Testis (tissue), 5 donors: ENCODE measurements at places on chromosomes 5 and 9.

DNA sequence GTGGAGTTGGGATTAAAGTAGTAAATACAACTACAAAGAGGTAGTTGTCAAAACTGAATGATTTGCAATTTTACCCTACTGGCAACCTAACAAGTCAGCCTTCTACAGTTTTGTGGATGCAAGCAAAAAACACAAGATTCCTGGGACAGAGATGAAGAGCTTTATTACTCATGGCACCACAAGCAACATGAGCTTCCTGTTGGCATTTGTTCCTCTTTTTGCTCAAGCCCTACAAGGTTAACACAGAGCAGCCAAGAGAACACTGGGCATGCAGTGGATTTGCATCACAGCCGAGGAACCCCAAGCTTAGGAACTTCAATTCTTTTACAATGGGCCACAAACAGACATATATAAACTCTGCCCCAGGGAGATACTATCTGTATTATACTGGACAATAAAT lies 28.8 kb upstream of the DMAC1 start:
- no peak for DNase-seq

- no peak for DNase-seq
Measured at GRCh38 chr5:20636686-20637085, 648.7 kb upstream of the CDH18 start.

DNA sequence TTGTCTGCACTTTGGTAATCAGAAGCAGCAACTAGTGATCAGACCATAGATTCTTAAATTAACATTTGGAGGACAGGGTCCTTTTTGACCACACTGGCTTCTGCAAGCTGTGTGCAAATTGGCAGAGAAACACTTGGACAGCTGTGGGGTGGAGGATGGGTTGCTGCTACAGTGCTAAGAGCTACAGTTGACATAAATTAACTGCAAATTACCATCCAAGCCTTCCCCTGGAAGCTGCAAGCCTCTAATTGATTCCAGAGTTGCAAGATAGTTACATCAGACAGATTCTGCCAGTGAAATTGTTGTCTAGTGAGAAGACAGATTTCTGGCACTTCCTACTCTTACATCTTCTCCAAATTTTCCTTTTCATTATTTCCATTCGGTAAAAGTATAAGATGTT lies 517.7 kb downstream of the DIRAS2 start:
- DNase-seq = no peak

DNA sequence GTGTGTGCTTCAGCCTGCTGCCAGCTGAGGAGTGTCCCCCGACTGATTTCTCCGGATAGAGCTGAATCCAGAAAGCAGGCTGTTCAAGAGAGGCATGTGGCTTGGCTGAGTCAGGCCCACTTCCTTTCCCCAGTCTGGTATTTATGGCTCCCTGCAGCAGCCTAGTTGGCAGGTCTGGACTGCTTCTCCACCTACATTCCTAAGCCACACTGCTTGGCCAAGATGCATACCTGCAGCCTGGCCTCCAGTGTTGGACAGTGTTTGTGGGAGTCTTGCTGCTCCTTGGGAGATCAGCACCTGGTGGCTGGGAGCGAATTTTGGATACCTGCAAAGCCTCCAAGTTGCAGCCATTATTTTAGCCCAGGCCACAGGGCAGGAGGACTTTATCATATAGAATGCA lies 670.8 kb downstream of the ACTL7B start:
- no peak for DNase-seq

DNA sequence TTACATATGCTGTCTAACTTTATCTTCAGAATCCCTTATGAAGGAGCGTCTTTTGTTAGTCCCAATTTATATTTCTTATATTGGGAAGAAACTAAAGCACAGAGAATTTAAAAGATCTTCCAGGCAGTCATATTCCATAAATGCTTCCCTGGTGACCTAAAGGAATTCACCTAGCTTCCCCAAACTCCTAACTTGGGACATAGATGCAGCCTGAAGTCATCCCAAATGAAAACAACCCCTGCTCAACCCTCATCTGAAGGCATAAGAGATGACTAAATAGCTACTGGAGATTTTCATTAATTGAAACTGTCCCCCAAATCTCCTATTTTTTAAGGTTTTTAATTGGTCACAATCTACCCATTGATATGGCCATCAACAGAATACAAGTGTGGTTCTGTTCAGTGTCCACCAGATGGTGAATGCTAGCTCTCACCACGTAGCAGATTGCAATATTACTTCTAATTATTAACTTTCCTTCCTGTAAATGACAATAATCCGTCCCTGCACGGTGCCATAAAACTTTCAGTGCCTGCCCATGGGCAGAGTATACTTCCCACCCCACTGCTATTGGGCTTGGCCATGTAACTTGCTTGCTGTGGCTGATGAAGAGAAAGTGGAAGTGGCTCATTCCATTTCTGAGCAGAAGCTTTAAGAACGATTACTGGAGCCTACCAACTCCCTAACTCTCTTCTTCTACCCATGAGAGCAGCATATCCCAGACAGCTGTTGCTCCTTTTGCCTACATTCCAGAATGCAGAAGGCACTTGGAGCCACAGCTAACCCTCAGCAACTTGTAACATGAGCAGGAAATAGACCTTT lies 18.7 kb downstream of the PRUNE2 start:
- DNase-seq = no peak
